DMS79 (cell line): ENCODE measurements at places on chromosomes 3 and 15.

- DNase-seq = no peak
Measured at GRCh38 chr3:172591125-172591605, 67.9 kb upstream of the TNFSF10 start.

GRCh38 chr15:43920815-43921214, 94.0 kb downstream of the WDR76 start:
- peak; percentile 61 for DNase-seq

DNA sequence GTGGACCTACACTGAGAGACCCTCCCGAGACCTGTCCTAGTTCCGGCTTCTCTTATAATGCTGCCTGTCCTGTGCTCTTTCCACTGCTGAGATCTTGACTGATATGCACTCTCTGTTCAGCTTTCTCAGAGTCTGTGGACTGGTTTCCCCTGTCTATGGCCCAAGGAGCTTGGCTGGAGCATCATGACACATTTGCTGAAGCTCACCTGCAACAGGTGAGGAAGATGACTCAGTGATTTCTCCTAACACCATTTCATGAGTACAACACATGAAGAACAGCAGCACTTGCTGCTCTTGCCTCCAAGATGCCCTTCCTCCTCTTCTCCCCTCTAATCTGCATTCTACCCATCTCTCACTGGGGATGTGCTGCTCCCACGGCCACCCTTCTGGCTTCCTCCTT, 92.1 kb downstream of the DUT start:
- DNase-seq = no peak

DNA sequence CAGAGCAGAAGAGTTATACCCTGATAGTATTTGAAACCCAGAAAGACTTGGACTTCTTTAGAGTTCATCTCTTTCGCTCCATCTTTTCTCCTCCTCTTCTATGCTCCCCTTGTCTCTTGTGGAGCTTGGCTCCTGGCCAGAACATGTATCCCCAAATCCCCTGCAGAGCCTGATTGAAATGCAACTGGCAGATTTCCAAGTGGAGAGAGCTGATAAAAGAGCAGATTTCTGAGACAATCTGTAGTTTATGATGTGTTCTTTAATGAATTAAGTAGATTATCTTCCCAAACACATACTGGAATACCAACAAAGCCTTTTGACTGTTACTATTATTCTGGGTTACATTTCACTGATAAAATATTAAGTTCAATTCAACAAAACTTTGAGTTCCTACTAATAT, 33.4 kb downstream of the UNC13C start:
- DNase-seq = no peak

GRCh38 chr3:130644628-130645253, 101.9 kb downstream of the PIK3R4 start:
- DNase-seq = no peak

DNA sequence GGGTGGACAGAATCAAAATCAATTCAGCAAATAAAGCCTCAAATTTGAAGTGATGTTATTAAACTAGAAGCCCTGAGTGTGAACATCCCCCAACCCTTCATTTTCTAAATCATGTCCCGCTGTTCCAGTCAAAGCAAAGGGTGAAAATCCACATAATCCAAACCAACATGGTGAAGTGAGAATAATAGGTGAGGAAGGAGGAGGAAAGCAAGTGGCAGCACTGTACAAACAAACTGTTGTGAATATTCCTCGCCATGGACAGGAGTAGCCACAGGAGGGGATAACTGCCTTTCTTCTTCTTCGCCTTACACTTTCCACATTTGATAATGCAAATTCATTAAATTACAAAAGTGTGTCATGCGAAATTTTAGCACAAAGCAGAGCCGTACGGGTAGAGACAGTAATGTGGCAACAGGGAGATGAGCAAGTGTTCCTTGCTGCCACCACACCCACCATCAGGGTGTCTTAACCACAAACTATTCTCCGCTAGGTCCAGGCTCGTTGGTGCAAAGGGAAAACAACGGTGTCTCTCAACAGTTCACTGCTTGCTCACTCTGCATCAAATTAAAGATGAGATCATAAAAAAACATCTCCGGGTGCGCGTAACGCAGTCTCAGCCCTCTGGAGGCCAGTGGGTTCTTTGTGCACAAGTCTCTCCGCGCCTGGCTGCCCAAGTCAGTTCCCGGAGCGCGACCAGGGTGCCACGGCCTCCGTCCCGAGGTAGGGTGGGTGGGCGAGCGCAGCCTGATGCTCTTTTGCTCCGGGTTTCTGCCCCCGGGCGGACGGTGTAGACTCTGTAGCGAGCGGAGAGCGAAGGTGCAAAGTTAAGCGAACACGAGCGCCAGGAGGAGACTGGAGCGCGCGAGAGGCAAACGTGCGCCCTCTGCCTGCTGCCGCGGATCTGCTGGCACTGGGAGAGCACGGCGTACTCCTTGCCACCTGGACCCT, 6.7 kb downstream of the EPHA3 start:
- DNase-seq = no peak

DNA sequence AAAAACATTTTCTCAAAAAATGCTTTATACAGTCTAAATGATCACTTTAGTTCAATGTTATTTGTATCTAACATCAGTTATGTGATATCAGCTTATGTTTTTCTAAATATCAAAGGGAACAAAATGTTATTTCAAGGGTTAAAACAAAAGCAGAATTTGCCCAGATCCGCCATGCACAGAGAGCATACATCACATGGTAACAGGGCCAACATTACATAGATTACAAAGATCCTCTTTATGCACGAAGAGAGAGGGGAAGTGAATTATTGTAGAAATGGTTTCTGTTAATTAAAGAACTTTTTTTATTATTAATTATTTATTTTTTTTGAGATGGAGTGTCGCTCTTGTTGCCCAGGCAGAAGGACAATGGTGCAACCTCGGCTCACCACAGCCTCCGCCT, 100.8 kb upstream of the MME start:
- no peak for DNase-seq

GRCh38 chr15:63601704-63602185, 4.6 kb downstream of the FBXL22 start:
- no peak for DNase-seq

DNA sequence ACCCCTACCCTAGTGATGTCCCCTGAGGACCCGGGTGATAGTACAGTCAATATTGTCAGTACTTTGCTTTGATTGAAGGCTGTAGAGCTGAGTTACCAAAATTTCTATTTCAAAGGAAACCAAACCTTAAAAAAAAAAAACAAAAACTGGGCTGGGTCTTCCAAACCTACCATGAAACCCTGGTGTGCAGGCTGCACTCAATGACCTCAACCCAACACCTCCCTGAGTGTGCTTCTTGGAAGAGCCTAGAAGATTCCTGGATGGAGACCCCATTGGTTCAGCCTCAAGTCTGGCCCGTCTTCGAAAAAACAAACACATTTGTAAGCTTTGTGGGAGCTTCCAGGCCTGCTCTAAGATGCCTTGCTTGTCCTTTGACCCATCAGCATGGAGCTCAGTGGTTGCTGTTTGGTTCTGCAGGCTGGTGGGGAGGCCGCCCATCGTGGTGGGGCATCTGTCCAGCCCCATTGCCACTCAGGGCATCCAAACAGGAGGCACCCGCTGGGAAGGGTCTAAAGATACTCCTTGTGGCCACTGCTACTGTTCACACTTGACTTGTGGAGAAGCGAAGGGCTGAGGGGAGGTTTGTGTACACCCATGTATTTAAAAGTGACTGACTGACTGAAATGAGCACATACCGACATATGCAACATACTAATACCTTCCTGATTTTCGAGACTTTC, 32.2 kb downstream of the CRTAP start:
- no peak for DNase-seq

GRCh38 chr15:40872791-40873693, 992 bp downstream of the RHOV start:
- DNase-seq = no peak

- no peak for DNase-seq
Measured at GRCh38 chr15:49678655-49679054, 57.8 kb downstream of the DTWD1 start.

- no peak for DNase-seq
Measured at GRCh38 chr15:57867970-57868798, 161.7 kb downstream of the POLR2M start.

DNA sequence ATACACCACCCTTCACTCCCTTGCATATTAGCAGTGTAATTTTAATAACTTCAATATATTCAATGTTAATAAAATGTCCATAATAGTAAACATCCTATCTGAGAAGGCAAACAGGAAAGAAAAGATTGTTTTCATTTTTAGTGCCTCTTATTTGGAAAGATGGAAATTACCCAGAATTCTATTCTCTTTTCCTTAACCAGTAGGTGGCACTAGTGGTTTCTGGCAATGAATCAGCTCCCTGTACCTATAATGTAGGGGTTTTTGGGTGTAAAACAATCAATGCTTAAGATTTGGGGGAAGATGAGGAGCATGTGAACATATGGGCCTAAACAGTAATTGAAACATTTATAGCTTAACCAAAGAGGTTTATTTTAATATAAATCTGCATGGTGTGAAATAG, 5.7 kb upstream of the SEMA6D start:
- no peak for DNase-seq

GRCh38 chr15:66390678-66391077, 4.0 kb downstream of the MAP2K1 start:
- DNase-seq = no peak

DNA sequence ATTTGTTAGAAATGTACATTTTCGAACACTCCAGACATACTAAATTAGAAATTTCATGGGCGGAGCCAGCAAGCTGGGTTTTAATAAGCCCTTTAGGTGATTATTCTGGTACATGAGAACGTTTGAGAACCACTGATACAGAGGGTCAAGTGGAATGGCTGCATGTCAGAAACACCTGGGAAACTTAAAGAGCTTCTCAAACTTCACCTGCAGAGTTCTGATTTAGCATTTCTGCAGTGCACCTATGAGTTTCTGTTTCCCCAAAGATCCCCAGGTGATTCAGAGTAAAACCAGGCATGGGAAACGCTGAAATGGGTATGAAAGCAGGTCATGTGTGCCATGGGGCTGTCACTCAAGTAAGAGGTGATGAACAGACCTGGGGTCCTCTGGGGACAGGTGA, 68.1 kb downstream of the TMEM266 start:
- DNase-seq = no peak

- DNase-seq = no peak
Measured at GRCh38 chr3:193297421-193297820, 56.4 kb downstream of the PLAAT1 start.
